ENCODE measurements at places on chromosomes 13 and 19.

- no peak for DNase-seq
Measured at GRCh38 chr13:33932769-33933406, 114.9 kb downstream of the RFC3 start.

DNA sequence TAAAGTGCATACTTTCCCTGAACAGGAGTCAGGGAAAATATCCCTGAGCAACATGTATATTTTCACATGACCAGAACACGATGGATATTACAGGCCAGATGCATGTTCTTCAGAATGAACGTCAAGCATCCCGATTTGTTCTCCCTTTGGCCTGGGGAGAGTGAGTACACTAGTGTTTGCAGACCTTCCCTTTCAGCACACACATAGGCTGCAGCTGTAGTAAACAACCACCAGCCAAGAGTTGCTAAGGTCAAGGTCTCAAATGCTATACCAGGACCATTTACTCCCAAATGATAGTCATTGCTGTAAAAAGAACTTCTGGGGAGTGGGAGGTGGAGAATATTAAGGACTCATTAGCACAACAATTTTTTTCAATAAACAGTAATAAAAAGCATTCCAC is 3.0 kb downstream of the KLF12 start:
- no peak for DNase-seq

- DNase-seq, result no peak
Measured at GRCh38 chr13:94333131-94333820, 146.2 kb downstream of the DCT start.

DNA sequence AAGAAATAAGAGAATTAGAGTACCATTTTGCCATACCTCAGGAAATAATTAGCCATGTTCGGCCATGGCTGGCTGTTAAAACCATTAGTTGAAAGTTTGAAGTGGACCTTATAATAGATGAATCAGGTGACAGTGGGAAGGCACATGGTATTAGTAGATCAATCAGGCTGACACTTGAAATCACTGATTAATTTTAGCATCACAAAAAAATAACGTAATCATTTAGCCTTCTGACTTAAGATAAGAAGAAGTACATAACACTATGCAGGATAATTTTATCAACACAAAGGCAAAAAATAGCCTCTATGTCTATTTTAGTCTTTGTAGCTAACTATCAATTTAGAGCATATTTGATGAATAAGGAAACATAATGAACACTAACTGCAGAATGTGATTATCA is 615.5 kb downstream of the PCDH17 start:
- DNase-seq, result no peak

GRCh38 chr13:110275931-110276552 is 30.9 kb downstream of the COL4A1 start:
- no peak for DNase-seq

GRCh38 chr19:46806656-46807055 is 18.3 kb upstream of the SLC1A5 start:
- no peak for DNase-seq

GRCh38 chr19:35868172-35868822 is at the start of gene APLP1:
APLP1 (plus strand) TSS chr19:35868574; CDS start chr19:35868637, 63 bp downstream.
- DNase-seq, result peak; percentile 43

DNA sequence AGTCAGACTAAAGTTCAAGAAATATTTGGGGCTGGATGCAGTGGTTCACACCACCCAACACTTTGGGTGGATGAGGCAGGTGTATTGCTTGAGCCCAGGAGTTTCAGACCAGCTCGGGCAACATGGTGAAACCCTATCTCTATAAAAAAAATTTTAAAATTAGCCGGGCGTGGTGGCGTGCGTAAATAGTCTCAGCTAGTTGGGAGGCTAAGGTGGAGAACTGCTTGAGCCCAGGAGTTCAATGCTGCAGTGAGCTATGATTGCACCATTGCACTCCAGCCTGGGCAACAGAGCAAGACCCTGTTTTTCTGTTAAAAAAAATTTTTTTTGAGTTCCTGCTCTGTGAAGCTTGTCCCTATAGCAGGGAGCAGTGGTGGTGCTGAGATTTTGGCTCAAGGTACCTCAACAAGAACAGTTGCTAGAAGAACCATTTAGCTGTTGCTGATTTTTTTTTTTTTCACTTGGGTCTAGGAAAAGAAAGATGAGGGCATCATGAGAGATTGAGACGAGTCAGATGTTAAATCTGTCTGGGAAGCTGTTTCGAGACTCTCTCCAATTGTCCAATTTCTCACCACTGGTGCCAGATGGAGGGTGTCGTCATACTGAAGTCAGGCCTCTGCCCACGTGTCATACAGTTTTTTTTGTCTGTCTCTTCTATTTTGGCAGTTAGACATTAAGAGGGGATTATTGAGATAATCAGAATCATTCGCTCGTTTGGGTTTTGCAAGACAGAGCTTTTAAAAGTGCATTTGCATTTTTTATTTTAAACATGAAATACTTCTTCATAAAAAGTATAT is 3.7 kb downstream of the SLC25A42 start:
- DNase-seq, result no peak

Measured in CD4-positive, alpha-beta T cell treated with Interleukin-6 at 100 ng/mL for 8 hours (primary cell).